ENCODE measurements at places on chromosomes 2 and 18.

- DNase-seq = no peak
Observed at GRCh38 chr2:240955306-240956170, 42.9 kb upstream of the SNED1 start.

DNA sequence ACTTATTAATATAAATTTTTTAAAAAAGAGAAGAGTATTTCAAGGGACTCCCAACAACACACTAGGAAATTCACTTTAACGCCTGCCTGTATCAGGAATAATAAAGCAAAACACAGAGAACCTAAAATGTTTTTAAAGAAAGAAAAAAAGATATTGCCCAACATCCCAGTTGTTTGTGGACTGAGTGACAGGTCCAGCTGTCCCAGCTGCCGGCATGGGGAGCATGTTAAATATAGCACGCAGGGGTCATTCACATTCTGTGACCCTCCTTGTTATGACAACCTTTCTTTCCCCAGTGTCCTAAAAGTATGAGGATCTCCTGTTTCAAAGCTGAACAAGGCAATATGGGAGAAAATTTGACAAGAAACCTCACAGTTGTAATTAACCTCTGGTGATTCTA lies 4.4 kb downstream of the KLHL41 start:
- no peak for DNase-seq

- no peak for DNase-seq
Observed at GRCh38 chr2:8119782-8120505, 561.9 kb upstream of the ID2 start.

DNA sequence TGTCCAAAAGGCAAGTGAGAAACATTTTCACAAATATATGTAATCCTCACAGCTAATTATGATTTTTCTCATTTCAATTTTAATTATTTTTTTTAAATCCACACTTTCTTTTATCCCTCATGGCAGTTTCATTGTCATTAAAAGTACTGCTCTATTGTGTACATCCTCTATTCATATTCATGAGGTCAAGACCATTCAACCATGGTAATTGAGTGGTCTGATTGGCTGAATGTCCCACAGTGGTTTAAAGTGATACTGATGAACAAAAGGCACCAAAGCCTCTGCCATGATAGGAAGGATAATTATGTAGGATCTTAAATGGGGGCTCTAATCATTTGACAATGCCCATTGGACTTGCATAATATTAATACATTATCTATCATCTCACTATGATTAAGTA lies 108.4 kb upstream of the EPHA4 start:
- no peak for DNase-seq
